A375 (cell line): ENCODE measurements at places on chromosomes 6 and 20. TPM values are rescaled to one million over a fixed set of nuclear protein-coding genes. Genes with fewer than 3 reads are reported as not detected.

Gene SMIM8
- total RNA-seq: 2.7 and 2.8 TPM in 2 replicates

Gene CD83
- total RNA-seq: 7.2 and 9.0 TPM in 2 replicates

Gene CARMIL1
- 5.2 and 6.4 TPM in 2 replicates for total RNA-seq

Gene F13A1
- not detected in 2 replicates for total RNA-seq

Gene PNPLA1
- not detected in 2 replicates for total RNA-seq

Gene SOBP
- total RNA-seq: 1.8 and 4.1 TPM in 2 replicates

Gene ELOVL2
- total RNA-seq: 0.24 and 0.30 TPM in 2 replicates

Gene INSM1
- total RNA-seq: not detected in 2 replicates

Gene MEI4
- 0.05 TPM in 1 of 2 replicates, not detected in the other for total RNA-seq

Gene ZNF322
- total RNA-seq: 4.4 and 6.3 TPM in 2 replicates

Gene OPRM1
- total RNA-seq: not detected in 2 replicates

Gene RCAN2
- total RNA-seq: 0.05 and 0.34 TPM in 2 replicates

Gene CFAP61
- 0.13 and 0.19 TPM in 2 replicates for total RNA-seq

Gene KCNK16
- not detected in 2 replicates for total RNA-seq

Gene TNF
- total RNA-seq: 0.19 TPM in 1 of 2 replicates, not detected in the other

Gene SLC22A2
- not detected in 2 replicates for total RNA-seq

Gene RRAGD
- 4.0 and 4.5 TPM in 2 replicates for total RNA-seq

Gene COL19A1
- 14.0 and 15.2 TPM in 2 replicates for total RNA-seq

Gene ULBP1
- total RNA-seq: not detected in 2 replicates

Gene LAMA2
- total RNA-seq: 2.0 and 2.6 TPM in 2 replicates

Gene ASIP
- not detected in 2 replicates for total RNA-seq

Gene LINC00237
- not detected in 2 replicates for total RNA-seq

Gene GRM1
- total RNA-seq: not detected in 2 replicates

Gene MRAP2
- 0.19 and 0.49 TPM in 2 replicates for total RNA-seq

Gene TRIM10
- not detected in 2 replicates for total RNA-seq

Gene PPP1R16B
- total RNA-seq: 0.03 and 0.08 TPM in 2 replicates

Gene RSPO3
- total RNA-seq: not detected in 2 replicates

Gene CALHM4
- total RNA-seq: not detected in 2 replicates

Gene POLH
- 7.1 and 8.1 TPM in 2 replicates for total RNA-seq

Gene RIPOR2
- total RNA-seq: 0.53 and 1.1 TPM in 2 replicates

Gene CCN2
- total RNA-seq: 40.6 and 43.2 TPM in 2 replicates

Gene UBR2
- total RNA-seq: 10.6 and 12.4 TPM in 2 replicates

Gene NINL
- total RNA-seq: 1.5 and 2.7 TPM in 2 replicates

Gene FAM209A
- 0.61 TPM in 1 of 2 replicates, not detected in the other for total RNA-seq

Gene BCAS4
- total RNA-seq: 9.0 and 20.6 TPM in 2 replicates

Gene VGLL2
- total RNA-seq: 0.58 and 0.94 TPM in 2 replicates

Gene TINAG
- total RNA-seq: not detected in 2 replicates

Gene ACOT13
- total RNA-seq: 2.6 and 6.7 TPM in 2 replicates

Gene TTI1
- total RNA-seq: 35.6 and 36.3 TPM in 2 replicates

Gene GPLD1
- 0.34 and 1.4 TPM in 2 replicates for total RNA-seq

Gene CGA
- total RNA-seq: not detected in 2 replicates

Gene PMEPA1
- total RNA-seq: 15.9 and 19.4 TPM in 2 replicates

Gene TRIM15
- total RNA-seq: not detected in 2 replicates

Gene HM13
- 81.3 and 109 TPM in 2 replicates for total RNA-seq

Gene GGTLC1
- not detected in 2 replicates for total RNA-seq

Gene KIF6
- total RNA-seq: 2.5 and 2.7 TPM in 2 replicates

Gene DSE
- total RNA-seq: 3.6 and 3.9 TPM in 2 replicates

Gene PNISR
- total RNA-seq: 61.7 and 68.5 TPM in 2 replicates

Gene KIAA1586
- 11.0 and 11.6 TPM in 2 replicates for total RNA-seq

Gene MYT1
- 0.80 and 1.1 TPM in 2 replicates for total RNA-seq

Gene SCUBE3
- 0.82 and 1.0 TPM in 2 replicates for total RNA-seq

Gene COL11A2
- total RNA-seq: 4.9 and 7.6 TPM in 2 replicates

Gene EYS
- 1.8 and 2.0 TPM in 2 replicates for total RNA-seq

Gene TULP4
- total RNA-seq: 17.1 and 28.2 TPM in 2 replicates

Gene PRR18
- total RNA-seq: not detected in 2 replicates
